ENCODE measurements at places on chromosomes 7 and 10.

DNA sequence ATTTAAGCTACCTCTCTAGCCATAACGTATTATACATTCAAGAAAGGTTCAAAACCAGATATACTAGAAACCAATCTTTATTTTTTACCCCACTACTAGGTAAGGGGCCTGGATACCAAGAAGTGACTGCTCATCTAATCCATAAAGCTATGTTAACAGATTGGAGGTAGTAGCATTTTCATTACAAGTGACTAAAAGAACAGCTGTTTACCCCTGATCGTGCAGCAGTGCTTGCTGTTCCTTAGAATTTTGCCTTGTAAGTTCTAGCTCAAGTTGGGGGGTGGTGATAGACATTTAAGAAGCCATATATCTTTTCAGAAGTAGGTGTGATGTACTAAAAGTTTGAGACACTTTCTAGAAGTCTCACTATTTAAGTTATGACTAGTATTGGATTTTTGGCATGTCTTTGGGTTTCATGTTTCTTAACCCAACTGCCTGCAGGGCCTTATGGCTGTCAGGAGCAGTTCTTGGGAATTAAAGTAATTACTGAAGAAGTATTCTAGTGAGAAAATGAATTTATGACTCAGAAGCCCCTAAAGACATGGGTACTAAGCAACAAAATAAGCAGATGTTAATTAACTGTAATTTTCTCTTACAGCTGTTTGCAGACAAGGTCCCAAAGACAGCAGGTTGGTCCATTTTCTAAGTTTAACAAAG is 2.3 kb downstream of the PPIA start:
- DNase-seq: no peak

- no peak for DNase-seq
Measured at GRCh38 chr7:28435732-28436378, 23.5 kb downstream of the CREB5 start.

GRCh38 chr10:6423004-6423403 is 157.1 kb downstream of the PRKCQ start:
- DNase-seq: no peak

DNA sequence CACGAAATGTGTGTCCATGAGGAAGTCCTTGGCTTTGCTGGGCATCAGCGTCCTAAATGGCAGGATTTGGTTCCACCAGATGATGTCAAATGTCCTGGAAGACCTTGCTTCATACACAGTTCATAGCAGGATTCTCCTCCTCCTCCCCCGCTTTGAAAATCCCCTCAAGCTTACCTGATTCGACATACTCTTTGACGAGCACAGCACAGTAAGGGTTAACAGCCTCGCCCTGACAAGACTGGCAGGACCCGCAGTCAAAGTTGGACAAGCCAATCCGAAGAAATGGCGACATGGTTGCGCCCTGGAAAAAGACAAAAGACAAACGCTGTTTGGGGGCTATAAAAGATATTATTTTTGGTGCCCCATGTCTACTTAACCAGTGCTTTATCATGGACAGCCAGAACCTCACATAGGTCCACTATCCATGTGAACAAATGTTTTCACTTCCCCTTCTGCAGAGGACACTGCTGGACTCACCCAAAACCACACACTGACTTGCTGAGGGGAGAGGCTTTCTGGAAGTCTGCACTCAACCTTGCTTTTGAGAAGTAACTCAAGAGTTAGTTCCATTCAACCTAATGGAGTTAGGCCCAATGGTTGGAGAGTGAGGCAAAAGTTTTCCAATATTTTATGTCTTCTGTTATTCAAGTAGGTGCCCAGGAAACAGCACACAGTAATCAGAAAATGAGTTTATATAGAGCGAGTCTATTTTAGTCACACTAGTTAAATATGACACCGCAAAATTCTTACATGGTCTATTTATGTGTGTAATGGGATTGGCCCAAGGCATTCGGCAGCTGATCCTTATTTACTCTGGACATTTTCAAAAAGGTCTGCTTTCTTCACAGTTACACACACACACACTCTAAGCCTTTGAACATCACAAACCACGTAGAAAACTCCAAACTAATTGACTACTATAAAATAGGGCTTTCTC is 65.0 kb downstream of the PRKCQ start:
- DNase-seq: no peak

GRCh38 chr7:43952028-43952427 is 25.8 kb downstream of the UBE2D4 start:
- no peak for DNase-seq

DNA sequence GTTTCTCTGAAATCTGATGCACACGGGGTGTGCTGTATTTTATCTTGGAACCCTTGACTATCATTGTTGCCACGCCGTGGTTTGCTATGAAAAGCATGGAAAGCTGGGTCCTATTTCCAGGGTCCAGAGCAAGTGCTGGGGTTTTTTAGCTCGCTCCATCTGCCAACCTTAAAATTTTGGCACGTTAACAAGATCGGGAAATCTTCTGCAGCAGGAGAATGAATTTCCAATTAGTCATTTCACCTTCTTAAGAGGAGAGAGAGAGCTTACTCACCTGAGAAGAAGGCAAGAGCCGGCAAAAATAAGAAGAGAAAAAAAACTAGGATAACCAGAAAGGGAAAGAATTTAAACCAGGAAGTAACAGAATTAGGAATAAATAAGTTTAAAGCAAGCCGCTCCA is 223.6 kb upstream of the CELF2 start:
- no peak for DNase-seq

- no peak for DNase-seq
Measured at GRCh38 chr7:8585591-8585990, 152.2 kb downstream of the NXPH1 start.

- no peak for DNase-seq
Measured at GRCh38 chr10:12503311-12503710, 154.0 kb downstream of the CAMK1D start.

GRCh38 chr10:119542988-119543813 is 682 bp upstream of the RGS10 start:
- DNase-seq: peak; percentile 58

DNA sequence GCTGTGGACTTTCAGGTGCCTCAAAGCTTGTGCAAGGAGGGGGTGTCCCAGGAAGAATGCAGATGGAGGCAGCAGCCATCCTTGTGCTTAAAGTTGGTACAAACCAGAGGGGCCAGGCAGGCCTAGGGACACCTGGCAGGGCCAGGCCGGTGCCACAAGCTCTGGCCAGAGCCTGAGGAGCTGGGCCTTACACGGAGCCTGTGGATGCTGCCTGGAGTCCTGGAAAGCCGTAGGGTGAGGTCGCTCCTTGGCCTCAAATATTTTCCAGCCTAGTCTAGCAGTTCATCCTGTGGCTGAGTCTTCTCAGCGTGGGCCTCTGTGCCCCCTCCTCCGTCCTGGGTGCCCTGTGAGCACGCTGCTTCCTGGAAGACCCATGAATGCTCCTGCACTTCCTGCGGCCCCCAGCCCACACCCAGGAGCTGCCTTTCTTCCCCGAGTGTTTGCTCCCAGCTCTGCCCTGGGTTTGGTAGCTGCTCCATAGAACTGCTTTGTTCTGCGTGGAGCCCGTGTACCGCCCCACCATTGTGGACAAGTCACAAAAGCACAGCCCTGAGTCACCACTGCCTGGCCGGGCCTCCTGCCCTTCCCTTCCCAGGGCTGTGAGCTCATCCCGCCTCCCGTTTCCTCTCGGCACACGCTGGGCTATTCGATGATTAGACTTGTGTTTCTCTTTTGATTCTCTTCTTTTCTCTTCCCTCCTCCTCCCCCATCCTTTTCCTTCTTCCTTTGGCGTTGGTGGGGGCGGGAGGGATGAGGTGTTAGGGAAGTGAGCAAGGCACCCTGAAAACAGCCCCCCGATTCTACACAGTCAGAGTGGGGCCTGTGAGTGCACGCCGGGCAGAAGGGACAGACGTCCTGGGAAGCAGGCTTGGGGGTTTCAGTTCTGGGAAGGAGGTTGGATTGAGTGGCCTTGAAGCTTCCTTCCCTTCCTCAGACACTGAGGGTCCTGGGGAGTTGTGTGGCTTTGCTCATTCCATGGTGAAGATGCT is 73.2 kb upstream of the SHH start:
- DNase-seq: no peak

DNA sequence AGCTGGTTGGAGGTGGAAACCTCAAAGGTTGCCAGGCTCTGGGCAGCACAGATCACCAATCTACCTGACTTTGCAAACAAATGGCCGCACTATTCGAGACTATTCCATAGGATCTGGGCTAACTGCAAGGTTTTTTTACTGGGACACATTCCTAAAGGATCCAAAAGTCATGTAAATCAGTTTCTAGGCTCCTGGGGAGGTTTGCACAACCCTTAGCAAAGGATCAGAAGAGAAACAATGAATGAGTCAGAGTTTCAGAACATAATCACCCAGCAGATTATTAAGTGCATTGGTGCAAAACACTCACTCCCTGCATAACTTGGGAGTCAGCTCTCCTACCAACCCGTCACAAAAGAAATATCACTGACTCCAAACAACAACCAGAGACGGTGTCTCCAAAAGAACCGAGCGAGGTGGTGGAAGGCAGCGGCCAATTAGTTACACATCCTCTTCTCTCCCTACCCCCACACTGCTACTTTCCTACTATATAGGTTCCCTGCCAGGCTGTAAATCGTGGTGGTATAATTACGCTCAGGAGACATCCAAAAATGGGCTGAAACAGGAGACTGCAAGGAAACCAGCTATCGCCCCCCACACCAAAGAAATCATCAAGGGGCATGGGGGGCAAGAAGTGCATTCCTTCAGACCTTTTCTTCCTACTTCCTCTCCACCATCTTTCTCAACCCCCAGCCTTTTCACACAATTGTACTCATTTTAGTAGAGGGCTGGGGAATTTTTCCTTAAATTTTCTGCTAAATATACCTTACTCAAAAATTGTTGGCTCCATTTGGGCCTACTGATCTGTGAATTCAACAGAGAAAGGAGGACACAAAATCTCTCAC is 3.2 kb downstream of the UBE2H start:
- DNase-seq: no peak

DNA sequence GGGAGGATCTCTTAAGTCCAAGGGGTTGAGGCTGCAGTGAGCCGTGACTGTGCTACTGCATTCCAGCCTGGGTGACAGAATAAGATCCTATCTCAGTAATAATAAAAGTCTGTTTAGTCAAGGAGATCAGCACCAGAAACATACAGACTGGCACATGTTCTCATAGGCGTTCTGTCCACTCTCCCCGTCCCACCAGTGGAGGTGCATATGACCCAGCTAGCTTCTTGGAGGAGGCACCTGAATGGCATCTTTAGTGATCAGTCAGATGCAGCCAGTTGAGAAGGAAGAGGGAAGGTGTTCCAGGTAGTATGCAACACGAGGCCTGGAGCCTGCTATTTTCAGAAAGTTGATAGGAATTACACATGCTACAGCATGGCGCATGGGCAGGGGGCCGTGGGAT is 45.3 kb upstream of the SVIL start:
- DNase-seq: no peak

- no peak for DNase-seq
Measured at GRCh38 chr7:51315393-51316261, 982 bp downstream of the COBL start.

- DNase-seq: no peak
Measured at GRCh38 chr10:13944823-13945222, 358.1 kb downstream of the PRPF18 start.

DNA sequence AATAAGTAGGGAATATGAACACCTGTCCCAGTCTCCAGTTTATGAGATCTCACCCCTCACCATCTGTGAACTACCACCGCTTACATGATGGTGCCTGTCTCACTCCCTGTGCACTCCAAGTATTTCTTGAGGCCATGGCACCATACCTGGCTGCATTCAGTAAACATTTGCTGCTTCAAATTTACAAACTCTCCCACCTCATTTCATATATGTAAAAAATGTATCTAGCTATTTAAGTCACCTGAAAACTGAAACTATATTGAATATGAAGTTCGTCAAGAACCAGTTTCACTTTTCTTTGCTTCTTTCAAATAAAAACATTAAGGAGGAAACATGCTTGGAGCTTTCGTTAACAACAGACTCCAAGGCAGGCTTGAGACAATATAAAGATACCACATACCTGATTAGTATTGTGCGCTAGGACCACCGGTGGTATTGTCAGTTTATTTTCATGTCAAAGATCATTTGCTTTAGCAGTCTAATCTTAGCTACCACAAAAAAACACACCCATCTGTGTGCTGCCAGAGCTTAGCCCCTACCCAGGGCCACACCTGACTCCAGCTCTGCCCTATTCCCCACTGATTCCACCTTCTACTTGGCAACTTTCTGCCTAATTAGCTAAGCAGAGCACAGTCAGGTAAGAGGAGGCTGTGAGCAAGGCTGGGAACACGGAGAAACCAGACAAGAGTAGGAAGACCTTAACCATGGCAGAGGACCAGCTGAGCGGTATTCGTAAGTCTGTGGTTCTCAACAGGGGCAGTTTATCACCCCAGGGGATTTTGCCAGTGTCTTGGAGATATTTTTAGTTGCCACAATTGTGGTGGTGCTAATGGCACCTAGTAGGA is 92.0 kb downstream of the ZFAND4 start:
- DNase-seq: no peak

- no peak for DNase-seq
Measured at GRCh38 chr7:17773289-17773626, 167.0 kb downstream of the SNX13 start.

GRCh38 chr7:6306471-6306870 is 34.0 kb upstream of the CYTH3 start:
- DNase-seq: no peak

DNA sequence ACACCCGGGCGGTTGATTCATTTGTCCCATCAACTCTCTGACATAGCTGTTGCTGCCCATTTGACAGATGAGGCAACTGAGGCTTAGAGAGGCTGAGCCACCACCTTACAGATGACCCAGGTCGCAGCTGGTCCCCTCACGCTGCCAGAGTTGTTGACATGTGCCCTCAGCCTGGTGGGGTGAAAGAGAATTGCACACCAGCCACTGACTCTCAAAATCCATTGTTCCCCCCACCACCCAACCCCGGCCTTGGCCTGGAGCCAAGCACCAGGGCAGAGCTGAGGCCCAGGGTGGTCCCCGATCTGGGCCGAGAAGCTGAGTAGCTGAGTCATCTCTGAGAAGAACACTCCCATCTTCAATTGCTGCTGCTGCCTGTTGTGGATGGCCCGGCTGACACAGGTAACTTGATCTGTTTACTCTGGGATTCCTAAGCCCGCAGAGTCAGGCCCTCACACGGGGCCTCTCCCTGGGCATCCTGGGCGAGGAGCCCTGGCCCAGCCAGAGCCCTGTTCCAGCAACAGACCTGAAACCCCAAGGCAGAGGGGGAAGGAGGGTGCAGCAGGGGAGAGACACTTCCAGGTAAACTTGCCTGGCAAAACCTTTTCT is 27.5 kb downstream of the PVRIG start:
- no peak for DNase-seq

- DNase-seq: no peak
Measured at GRCh38 chr10:44245601-44245938, 139.3 kb downstream of the CXCL12 start.

DNA sequence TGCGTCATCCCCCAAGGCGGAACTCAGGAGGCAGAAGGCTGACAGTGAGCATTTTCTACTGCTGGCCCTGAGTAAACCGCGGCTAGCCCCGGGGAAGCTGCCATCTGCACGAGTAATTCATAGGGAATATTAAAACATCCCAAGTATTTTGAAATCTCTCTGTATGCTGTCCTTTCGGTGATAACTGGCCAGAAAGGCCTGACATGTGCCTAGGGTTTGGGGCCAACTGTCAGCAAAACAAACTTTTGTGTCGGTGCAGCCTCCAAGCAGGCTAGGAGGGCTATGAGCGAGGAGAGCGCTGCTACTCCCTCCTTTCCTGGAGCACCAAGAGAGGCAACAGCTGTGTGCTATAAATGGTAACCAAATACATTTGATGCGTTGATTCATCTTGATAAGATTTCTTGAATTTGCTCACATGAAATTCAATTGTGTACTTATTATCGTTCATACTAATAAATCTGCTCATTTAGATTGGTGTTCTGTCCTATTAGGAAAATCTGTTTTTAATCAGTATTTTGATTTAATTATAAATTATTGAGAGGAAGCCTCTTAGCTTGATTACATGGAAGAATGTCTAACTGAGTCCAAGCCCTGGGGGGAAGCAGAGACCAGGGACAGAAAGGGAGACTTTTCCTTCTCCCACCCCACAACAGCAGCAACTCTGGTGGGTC is 124.4 kb upstream of the NPS start:
- no peak for DNase-seq

All from effector CD8-positive, alpha-beta T cell (primary cell).